ENCODE measurements at places on chromosomes 3 and 15.

- no peak for DNase-seq
These were observed 146.9 kb upstream of the LRTM1 start for GRCh38 chr3:55074796-55075195.

DNA sequence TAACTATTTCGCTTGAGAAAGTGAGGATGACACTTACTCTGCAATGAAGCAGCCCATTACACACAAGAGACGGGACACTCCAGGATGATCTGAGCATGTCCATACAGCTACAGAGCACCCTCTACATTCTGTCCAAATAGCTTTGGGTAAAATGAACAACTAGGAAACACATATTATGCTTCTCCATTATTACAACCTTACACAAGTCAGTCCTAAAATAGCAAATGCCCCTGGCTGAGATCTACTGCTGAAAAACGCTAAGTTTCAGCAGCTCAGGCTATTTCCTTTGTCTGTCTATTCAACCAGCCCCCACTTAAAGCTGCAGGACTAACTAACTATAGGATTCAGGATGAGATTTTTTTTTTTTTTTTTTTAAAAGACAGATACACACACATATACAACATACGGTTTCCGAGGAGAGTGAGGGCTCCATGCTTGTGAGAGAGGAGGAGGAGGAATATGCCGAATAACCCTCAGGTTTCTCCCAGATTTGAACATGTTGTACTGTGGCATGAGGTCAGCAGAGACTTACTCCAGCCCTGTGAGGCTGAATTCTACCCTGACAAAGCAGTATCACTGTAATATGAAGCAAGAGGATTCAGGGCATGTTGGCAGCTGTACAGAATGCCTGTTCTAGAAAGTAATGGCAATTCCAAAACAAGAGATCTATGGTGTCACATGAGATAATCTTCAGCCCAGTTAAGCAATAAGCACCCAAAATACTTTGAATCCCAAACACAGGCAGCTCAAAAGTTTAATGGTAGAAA, 117.3 kb upstream of the PLXND1 start:
- no peak for DNase-seq

GRCh38 chr15:34223904-34224596, 766 bp upstream of the EMC4 start:
- no peak for DNase-seq

DNA sequence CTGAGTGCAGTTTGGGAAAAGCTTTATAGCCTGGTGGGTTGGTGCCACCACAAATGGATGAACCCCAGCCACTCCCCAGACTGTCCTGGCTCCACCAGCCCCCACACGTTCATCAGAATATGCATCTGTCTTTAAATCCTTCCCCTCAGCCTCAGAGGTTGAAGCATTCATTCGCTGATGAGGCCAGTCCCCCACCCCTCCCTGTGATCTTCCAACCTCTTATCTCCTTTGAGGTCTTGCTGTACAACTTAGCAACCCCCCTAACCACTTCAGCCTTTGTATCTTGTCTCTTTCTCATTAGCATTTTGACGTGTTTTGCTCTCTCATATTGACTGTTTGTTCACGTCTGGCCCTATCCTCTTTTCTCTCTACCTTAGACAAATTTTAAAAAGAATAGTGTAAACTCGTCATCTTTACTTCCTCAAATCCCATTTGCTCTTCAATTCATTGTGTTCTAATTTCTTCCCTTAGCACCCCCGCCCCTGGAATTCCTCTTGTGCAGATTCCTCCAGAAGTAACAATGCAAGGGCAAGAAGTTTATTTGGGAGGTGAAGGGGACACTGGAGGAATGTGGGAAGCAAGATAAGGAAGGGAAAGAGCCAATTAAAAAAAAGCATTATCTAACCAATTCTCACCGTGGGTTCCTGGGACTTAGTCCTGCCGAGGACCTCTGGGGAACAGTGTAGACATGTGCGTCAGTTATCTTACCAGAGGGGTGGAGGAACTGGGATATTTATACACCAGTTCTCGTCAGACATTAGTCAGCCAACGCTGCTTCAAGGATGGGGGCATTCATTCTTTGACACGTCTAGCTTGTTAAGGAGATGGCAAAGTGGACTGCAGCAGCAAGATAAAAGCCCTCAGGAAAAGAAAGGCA, 38.6 kb downstream of the MOBP start:
- no peak for DNase-seq

GRCh38 chr3:160671231-160671630, 5.7 kb upstream of the ARL14 start:
- DNase-seq, result no peak

GRCh38 chr3:43710607-43711006, 19.9 kb downstream of the ABHD5 start:
- DNase-seq, result no peak

GRCh38 chr3:164267053-164267452, 811.2 kb downstream of the SI start:
- DNase-seq, result no peak

DNA sequence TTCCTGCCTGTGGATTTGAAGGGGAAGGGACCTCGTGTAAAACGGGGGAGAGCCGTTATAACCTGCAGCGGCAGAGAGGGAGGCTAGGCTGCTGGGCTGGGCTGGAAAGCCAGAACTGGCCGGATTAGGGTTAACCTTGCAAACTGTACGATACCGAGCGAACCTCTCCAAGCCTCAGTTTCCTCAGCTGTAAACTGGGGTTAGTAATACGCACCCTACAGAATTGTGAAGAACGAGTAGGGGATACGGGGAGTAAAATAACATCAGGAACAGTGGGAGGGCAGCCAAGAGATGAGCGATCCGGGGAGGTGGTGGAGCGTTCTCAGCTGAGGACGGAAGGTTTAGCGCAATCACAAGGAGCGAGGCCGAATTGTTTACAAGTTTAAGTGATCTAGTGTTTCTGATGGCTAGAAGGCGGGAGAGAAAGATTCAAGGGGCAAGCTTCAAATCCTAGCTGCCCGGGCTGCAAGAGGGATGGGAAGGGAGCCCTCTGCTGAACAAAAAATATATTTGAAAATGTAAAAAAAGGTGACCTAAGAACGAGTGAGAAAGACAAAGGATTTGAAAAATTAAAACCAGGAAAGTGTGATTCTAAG, 768 bp upstream of the SEMA5B start:
- DNase-seq, result peak; percentile 12

- DNase-seq, result no peak
These were observed 62.1 kb downstream of the HOMER2 start for GRCh38 chr15:82890338-82890994.

DNA sequence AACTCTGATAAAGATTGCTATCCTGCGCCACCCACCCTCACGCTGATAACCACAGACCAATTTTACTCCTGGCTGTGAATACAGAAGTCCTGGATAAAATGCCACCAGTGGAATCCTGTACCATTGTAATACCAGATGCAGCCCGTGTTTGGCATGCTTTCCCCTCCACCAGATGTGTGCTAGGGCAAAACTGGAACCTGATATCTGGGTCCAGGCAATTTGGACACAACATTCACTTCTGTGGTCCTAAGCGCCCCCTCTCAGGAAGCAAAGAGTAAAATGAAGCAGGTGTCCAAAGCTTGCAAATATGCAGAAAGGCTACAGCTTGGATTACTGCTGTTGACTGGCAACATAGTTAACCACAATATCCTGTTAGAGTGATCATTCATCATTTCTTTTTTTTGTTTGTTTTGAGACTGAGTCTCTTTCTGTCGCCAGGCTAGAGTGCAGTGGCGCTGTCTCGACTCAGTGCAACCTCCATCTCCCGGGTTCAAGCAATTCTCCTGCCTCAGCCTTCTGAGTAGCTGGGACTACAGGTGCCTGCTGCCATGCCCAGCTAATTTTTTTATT, 32.8 kb downstream of the LOXL1 start:
- no peak for DNase-seq

GRCh38 chr15:27535445-27536129, 563.5 kb downstream of the OCA2 start:
- DNase-seq, result no peak

GRCh38 chr3:115623044-115623868, at the start of gene GAP43:
Gene GAP43, plus strand, starts transcription at chr3:115623510. Its CDS starts 180 bp downstream, at chr3:115623690.
- DNase-seq, result no peak

- DNase-seq, result no peak
These were observed 41.2 kb downstream of the CCDC33 start for GRCh38 chr15:74277242-74277810.

DNA sequence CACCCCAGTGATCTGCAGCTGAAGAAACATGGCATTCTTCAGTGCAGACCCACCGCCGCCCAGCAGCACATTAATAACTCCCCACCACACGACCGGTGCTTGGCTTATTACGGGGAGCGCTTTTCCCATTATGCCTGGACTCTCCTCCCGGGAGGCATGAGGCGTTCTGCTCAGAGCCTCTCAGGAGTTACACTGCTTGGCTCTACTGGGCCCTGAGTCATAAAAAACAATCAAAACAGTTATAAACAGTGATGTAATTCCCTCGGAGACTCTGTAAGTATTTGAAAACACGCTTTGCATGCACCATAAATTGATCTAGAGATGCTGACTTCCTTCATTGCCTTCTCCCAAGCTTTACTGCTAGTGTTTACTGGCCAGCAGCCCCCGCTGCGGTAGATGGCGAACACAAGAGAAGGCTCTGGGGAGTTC, 77.1 kb upstream of the SNRPA1 start:
- no peak for DNase-seq

- no peak for DNase-seq
These were observed 10.3 kb downstream of the CXCR6 start for GRCh38 chr3:45953536-45953935.

DNA sequence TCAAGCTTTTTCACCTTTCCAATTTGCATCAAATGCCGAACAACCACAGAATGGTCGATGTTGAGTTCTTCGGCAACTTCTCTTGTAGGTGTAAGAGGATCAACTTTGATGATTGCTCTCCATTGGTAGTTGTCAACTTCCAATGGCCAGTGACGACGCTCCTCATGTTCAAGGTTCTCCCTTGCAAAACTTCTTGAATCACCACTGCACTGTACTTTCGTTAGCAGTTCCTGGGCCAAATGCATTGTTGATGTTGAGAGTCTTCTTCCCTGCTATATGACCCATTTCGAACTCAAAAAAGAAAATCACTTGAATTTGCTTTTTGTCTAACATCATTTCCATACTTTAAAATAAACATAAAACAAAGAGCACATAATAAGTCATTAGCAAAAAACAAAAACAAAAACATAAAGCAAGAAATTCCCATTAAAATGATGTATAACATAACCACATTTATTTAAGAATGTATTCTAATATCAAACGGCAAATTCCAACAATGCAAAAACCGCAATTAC, 71.2 kb upstream of the AP4E1 start:
- DNase-seq, result no peak

DNA sequence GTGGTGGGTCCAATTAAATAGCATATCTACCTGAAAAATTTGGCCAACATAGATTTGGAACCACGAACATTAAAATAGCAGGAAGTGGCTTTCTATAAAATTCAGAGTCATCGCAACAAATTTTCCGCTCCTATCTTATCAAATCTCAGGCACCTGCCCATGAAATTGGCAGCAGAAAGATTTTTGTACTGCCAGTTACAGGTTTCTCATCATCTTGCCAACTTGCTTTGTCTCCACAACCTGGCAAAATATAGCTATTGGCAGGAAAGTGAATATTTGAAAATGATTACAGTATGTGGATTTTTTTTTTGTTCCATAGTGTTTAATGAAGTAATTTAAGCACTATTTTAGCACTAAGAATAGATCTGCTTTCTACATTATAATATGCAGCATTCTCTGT, 161.6 kb upstream of the LRRC3B start:
- no peak for DNase-seq

GRCh38 chr3:30691249-30691880, 85.0 kb downstream of the TGFBR2 start:
- DNase-seq, result no peak

DNA sequence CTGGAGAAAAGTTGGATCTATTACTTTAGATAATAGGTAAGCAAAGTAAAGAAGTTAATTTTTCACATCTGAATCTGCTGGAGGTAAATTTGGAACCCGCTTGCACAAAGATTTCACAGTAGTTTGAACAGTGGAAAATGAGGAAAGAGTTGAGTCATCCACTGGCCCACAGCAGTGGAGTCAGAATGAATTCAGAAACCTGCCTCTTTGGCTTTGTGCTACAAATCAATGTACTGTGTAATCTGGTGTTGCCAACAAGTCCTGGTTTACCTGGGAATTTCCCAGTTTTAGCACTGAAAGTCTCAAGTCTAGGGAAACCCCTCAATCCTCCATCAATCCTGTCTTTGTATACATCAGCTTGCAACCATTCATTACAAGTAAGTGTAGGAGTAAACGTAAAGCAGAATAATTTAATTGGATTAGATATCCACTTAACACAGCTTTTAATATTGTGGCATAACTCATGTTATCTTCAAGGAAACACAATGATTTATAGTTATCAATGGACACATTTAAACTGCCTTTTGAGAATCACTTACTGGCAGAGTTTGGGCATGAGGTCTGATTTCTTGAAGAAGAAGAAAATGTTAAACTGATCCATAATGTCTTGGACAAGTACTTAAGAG, 100.6 kb downstream of the DCLK3 start:
- no peak for DNase-seq

DNA sequence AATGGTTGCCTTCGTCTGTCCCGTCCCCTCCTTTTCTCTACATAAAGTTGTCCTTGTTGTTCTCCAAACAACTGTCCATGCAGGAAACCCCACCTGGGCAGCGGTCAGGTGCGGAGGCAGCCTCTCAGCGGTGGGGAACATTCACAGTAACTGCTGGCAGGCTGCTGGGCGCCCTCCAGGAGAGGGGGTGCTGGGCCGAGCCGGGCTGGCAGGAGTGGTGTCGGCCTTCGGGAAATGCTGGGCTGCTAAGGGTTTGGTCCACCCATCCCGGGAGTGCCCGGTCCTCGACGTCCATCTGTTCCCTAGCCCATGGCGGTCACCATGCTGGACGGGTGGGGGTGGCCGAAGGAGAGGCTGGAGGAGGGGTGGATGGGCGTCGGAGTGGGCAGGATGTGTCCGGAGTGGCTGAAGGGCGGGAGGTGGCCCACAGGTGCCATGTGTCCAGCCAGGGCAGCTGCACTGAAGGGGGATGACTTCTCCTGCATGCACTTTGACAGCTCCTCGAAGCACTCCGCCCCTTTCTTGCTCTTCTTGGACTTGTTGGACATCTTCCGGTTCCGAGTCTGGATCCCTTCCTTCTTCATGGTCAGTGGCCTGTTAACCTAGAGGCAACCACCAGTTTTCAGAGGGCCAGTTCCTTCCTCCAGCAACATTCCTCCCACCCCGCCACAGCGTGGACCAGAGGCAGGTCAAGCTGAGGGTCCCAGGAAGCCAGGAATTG, 12.1 kb downstream of the GATA2 start:
- no peak for DNase-seq

GRCh38 chr15:85619992-85620689, 174.6 kb downstream of the KLHL25 start:
- peak; percentile 17 for DNase-seq

- DNase-seq, result no peak
These were observed 363.6 kb downstream of the NR2F2 start for GRCh38 chr15:96693990-96694517.

GRCh38 chr15:34116620-34117019, 14.7 kb downstream of the PGBD4 start:
- no peak for DNase-seq

DNA sequence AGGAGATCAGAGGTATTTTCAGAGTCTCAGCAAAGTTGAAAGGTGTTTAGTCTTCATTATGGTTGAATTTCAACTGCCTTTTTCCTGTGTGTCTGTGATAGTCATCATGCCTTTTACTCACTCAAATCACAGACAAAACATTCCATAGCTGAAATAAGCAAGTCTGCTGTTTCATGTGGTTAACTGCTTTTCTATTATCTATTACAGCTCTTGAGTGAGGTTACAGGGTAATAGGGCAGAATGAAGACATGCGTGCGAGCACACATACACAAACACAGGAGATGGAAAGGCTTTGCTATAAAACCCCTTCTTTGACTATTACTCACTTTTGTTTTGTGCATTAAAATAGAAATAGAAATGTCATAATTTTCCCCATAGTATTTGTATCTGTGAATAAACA, 192.6 kb upstream of the RARB start:
- no peak for DNase-seq

- DNase-seq, result no peak
These were observed 39.1 kb downstream of the DHX36 start for GRCh38 chr3:154285221-154285620.

Data from activated naive CD8-positive, alpha-beta T cell treated with anti-CD3 and anti-CD28 coated beads, Interleukin-2, amount 50 U/mL, for 24 hours (primary cell).